Neuronal stem cell (in vitro differentiated cells): ENCODE measurements at places on chromosomes 5 and 9.

DNA sequence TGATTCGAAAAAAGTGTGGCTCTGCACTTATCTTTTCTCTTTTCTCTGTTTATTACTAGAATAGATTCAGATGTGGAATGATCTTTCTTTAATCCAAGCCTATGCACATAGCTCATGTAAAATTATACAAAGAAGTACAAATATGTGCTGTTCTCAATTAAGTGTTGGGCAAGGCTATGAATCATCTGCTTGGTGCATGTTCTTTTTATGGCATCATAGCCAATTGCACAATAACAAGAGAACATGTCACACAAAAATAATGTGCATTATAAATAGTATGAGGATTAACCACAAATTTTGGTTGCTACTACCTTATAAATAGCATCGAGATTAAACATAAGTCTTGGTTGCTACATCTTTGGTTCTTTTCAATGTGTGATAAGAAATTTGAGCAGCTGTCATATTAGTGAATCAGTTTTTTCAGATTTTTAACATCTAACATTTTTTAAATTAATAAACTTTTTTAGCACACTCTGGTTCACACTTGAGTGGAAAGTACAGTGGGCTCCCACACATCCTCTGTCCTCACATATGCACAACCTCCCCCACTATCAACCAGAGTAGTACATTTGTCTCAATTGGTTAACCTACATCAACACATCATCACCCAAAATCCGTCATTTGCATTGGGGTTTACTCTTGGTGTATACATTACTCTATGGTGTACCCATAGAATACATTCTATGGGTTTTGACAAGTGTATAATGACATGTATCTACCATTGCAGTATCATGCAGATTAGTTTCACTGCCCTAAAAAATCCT, 6.8 kb upstream of the RECK start:
- DNase-seq: no peak

DNA sequence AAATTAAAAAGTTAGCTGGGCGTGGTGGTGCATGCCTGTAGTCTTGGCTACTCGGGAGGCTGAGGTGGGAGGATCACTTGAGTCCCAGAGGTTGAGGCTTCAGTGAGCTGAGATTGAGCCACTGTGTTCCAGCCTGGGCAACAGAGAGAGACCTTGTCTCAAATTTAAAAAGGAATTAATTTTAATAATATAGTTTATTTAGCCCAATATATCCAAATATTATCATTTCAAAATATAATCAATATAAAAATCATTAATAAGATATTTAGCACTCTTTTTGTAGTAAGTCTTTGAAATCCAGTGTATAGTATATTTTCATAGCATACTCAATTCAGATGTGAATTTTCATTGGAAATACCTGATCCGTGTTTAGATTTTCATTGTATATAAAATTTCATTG, 43.2 kb upstream of the ORM1 start:
- DNase-seq: no peak

DNA sequence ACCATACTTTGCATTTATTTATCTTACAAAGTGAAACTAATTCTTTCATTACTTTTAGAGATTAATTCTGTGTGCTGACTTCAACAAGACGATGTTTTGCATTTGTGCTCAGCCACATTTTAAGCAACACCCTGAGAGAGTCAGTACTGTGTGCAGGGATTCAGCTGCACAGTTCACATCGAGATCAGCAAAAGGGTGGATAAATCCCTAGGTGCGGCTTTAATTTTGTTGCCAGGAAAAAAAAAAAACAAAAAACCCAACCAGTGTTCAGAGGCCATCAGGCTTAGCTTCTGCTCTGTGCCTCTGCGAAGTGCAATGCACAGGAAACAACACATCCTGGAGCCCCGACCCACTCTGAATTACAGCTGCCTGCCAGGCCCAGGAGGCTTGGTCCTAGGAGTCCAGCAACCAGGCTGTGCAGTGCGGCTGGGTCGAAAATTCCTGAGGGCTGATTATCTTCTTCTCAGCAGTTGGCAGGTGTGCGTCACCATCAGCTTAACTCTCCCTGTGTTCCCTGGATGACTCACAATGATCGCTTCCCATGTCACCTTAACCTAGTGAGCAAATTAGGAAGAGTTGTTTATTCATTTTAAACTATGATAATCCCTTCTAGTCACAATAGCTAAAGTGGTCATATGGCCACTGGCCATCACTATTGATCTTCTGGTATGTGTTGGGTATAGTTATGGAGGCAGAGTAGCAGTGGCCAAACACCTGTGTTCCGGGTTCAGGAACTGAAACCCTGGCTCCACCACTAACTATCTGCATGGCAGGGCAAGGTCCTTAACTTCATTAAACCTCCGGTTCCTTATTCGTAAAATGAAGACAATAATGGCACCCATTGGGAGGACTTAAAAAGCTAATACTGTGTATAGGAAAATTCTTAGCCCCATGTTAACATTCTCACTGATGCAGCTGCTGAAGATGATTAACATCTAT, 31.2 kb upstream of the NDUFB6 start:
- no peak for DNase-seq

GRCh38 chr5:84862132-84862531, 477.5 kb upstream of the EDIL3 start:
- no peak for DNase-seq

- no peak for DNase-seq
These were observed 177.1 kb downstream of the GAPVD1 start for GRCh38 chr9:125438506-125439433.
